Lower lobe of right lung (tissue), 2 donors: ENCODE measurements at places on chromosomes 4 and X. TPM values are rescaled to one million over a fixed set of nuclear protein-coding genes. Genes with fewer than 3 reads are reported as not detected.

The CDX4 gene
- total RNA-seq: not detected

The TKTL2 gene
- total RNA-seq: 0.18 TPM

The TBC1D25 gene
- 12.0 TPM for total RNA-seq

DNA sequence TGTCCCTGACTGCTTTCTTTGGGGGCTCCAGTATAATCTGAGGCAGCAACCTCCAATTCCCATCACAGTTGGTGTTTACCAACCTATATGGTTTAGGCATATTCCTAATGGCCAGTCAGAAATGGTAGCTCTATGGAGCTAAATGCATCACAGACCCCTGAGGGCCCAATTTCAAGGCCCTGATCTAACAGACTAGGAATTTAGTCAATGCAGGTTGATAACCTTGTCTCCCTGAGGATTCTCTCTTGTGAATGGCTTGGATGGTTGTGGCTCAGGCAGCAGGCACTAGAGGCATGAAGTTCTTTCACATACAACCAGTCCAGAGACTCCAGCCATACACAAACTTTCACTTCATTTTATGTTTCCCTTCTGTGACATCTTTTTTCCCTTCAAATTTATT lies 59.4 kb downstream of the TMPRSS11F start:
- H3K4me3 ChIP-seq: no peak overlapping the region
- no peak for DNase-seq
- H3K27me3 ChIP-seq: no peaks in the 10 kb centered on the region
- H3K36me3 ChIP-seq: no peaks in the 10 kb centered on the region
- no peaks in the 10 kb centered on the region for H3K4me1 ChIP-seq
- no peak overlapping the region for H3K27ac ChIP-seq

GRCh38 chr4:54217642-54218495 lies 11.2 kb upstream of the PDGFRA start:
- H3K27me3 ChIP-seq: peaks cover 28% of the 10 kb centered on the region
- peak; percentile 63 for DNase-seq

GRCh38 chr4:24024605-24025004 lies 134.8 kb upstream of the PPARGC1A start:
- H3K27me3 ChIP-seq: no peaks in the 10 kb centered on the region
- no peak overlapping the region for H3K4me3 ChIP-seq
- no peak for DNase-seq
- H3K36me3 ChIP-seq: no peaks in the 10 kb centered on the region

DNA sequence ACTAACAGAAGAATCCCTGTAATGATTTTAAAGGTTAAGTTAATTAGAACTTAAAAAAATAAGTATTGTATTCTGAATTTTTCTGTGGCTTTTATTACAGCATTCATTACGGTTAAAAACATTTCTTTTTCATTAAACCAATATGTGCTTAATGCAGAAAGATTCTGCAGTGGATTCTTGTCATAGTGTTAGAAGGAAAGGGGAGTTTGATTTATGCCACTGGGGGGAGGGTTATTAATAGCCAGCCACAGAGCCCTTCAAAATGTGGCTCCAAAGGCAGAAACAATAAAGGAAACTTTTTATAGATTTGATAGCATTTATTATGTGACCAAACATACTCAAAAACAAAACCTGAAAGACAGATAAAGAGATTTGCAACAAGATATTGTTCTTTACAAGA lies 9.1 kb downstream of the SMAD1 start:
- H3K4me1 ChIP-seq: peaks cover 42% of the 10 kb centered on the region
- no peak for DNase-seq
- no peak overlapping the region for H3K4me3 ChIP-seq
- H3K36me3 ChIP-seq: no peaks in the 10 kb centered on the region
- no peak overlapping the region for H3K27ac ChIP-seq

- no peak overlapping the region for H3K27ac ChIP-seq
- DNase-seq: no peak
- H3K27me3 ChIP-seq: no peaks in the 10 kb centered on the region
- H3K36me3 ChIP-seq: no peaks in the 10 kb centered on the region
Measured at GRCh38 chrX:35842674-35843073, 44.5 kb downstream of the MAGEB16 start.
